ENCODE measurements at places on chromosomes 12 and 14.

DNA sequence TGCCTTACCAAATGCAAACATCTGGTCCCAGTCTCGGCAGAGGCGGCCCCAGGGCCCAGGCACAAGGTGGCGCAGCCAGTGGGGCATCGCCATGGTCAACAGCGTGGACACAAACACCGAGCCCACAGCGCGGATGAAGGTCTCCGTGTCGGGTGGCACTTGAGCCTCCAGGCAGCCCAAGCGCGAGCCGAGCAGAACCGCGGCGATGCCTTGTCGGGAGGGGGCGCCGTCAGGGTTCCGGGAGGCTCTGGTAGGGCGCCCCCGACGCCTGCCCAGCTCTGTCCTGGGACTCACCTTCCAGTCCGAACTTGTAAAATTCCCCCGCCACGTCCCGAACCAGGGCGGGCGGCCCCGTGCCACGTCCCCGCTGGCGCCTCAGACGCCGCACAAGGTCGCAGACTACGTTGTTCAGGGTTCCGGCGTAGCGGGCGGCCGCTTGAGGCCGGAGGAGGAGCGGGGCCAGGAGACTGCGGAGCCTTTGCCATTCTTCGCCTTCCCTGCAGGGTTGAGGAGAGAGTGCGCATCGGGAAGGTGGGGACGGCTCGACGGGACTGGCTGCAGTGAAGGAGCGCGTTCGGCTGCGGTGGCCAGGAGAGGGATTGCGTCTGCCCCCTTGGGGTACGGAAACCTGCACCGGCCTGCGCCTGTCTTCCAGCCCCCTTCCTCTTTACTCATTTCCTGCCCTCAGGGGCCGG is 1.7 kb downstream of the CYP27B1 start:
- peak; percentile 68 for DNase-seq

GRCh38 chr14:45094275-45094674 is 10.4 kb downstream of the PRPF39 start:
- no peak for DNase-seq

GRCh38 chr12:89306827-89307473 is 45.4 kb downstream of the DUSP6 start:
- DNase-seq, result no peak

- no peak for DNase-seq
Observed at GRCh38 chr12:122322501-122322900, 56.2 kb upstream of the VPS33A start.

DNA sequence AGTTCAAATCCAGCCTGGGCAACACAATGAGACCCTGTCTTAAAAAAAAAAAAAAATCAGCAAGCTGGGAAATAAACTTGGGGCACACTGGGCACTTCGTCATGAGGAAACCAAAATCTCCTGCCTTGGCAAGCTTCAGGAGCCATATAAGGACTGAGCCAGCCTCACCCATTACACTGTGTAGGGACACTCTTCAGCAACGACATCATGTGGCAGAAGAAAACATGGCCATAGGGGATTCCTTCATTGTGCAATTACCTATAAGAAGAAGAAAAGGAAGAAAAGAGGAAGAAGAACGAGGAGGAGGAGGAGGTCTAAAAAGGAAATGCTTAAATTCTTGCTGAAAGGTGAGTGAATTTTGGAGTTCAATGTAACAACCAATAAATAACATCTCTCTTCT is 26.1 kb upstream of the IFNG start:
- DNase-seq, result no peak

DNA sequence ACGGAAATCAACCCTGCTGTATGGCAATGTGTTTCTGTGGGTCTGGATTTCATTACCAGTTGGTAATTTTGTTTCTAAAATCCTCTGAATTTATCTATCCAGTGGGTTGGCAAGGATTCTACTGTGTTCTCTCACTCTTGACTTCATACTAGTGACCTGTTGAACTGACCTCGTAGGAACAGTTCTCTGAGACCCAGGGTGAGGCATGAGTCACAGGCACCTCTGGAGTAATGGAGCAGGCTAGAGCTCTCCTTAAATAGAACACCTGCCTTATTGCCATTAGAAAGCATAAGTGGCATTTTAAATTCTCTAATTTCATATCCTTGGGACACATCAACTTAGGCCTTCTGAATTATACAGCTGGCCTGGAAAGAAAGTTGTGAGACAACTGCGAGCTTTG is 258.3 kb upstream of the NAV3 start:
- DNase-seq, result no peak

GRCh38 chr14:20781803-20782202 is 735 bp downstream of the RNASE6 start:
- peak; percentile 4 for DNase-seq

GRCh38 chr12:14416658-14417057 is 51.2 kb downstream of the ATF7IP start:
- peak; percentile 17 for DNase-seq

Measured in stimulated activated CD4-positive, alpha-beta T cell treated with anti-CD3 and anti-CD28 coated beads, Interleukin-1b, Interleukin-23, amount 100 ng/mL, for 48 hours (primary cell).